Epithelial cell of esophagus (primary cell): ENCODE measurements at places on chromosomes 2 and 18.
A peak's percentile ranks its signal among the peaks of the same experiment; 100 is the strongest.

DNA sequence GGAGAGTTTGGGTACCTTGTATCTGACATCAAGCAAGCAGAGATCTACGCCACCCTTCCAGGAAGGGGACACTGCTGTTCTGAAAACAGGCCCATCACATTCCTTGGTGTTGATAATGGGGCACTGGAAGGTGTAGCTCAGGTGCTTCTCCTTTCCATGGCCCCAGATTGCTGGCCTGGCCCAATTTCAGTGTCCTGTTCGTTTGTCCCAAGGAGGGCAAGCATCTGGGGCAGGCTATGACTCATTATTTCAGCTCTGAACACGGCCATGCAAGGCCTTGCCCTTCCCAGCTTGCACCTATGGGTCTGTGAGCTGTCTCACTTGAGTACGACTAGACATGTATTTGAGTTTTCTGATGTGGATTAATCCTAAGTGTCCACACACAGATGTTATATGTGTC, 101.5 kb downstream of the FHOD3 start:
- peak; percentile 23 for DNase-seq

DNA sequence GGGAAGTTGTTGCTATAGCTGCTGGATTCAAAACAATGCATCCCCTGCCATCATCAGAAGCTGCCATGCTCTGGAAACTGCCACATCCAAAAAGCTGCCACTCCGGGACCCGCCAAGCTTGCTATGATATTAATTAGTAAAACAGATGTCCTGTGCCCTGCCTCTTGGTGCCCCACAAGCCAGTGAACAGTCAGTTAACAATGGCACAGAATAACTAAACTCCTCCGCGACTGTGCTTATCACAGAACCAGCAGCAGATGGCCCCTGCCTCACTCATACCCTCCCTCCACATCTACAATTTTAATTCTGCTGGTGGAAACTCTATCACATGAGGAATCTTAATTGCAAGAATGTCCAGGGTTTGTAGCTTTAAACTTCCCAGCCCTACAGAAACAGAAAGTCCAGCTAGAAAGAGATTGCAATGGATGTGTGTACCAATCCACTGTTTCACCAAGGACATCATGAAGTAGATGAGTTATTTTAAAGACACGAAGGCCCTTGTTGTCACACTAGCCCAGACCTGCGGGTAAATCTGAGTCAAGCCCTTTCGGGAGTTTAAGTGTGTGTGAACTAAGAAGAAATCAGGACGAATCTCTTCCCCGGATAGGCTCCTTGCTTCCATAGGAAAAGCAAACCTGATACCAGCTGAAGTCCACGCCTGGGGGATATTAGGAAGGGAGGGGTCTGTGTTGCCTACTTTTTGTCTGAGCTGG, 7.4 kb upstream of the ACYP2 start:
- peak; percentile 85 for DNase-seq

DNA sequence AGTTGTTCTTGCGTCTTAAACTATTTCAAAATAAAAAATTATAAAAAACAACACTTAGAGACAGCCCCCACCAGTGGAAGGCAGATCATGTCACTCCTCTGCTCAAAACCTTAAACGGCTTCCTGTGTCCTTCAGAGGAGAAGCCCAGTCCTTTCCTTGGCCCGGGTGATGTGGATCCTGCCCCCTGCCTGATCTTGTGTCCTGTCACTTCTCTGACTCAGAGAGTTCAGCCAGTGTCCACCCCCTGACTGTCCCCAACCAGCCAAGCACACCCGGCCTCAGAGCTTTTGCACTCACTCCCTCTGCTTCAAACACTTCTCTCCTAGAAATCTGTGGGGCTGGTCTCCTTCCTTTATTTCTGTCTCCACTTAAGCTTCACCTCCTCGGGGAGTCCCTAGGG, 35.4 kb downstream of the TOGARAM2 start:
- no peak for DNase-seq

DNA sequence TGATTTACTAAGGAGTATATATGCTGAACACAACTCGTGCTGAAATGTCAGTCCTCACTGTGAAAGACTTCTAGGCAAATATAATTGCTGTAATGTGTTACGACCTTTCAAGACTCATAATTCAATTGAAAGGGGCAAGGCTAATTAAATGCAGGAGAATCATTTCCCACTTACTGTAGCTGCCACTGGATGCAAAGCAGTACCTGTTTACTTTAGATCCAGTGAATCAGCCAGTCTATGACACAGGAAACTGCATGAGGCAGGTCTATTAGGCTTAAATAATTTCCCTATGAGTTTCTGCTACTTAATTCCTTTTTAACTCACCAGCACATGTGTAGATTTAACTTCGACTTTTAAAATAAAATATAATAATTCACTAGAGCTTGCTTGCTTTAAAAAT, 125.6 kb downstream of the CTNNA2 start:
- no peak for DNase-seq
